ENCODE measurements at places on chromosomes 4 and X. TPM values are rescaled to one million over a fixed set of nuclear protein-coding genes. Genes with fewer than 3 reads are reported as not detected.

NEXMIF gene
- not detected for total RNA-seq

NIPAL1 gene
- total RNA-seq: 0.71 TPM

DNA sequence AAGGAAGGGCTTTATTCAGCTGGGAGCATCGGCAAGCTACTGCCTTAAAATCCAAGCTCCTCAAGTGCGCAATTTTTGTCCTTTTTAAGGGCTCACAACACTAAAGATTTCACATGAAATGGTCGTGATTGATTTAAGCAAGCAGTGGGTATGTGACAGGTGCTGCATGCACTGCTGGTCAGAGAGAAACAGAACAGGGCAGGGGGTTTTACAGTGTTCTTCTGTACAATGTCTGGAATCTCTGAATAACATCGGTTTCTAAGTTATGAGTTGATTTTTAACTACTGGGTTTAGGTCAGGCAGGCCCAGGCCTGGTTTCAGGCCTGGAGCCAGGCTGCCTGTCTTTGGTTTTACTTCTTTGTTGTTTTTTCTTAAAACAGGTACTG, 6.0 kb downstream of the UGT2B17 start:
- no peak for DNase-seq

DNA sequence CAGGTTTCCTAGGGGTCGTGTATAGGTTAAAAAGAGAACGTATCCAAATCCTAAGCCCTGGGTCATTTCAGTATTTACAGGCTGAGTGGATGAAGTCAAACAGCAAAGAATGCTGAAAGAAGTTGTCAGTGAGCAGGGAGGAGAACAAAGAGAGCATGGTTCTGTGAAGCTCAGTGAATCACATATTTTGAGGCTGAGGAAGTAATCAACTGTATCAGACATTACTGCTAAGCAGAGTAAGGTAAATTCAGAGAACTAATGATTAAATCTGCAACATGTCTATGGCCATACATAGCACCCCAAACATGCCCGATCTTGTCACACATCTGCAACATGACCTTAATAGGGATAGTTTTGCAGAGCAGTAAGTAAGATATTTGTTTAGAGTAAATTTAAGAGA, 1130.3 kb downstream of the RAPGEF2 start:
- no peak for DNase-seq

SMARCA1 gene
- total RNA-seq: 42.6 TPM

- DNase-seq: no peak
These were observed 8.5 kb downstream of the PPP1R3F start for GRCh38 chrX:49278081-49278480.

GRCh38 chr4:56240554-56241174, 146.6 kb downstream of the AASDH start:
- DNase-seq: no peak

CORIN gene
- 1.2 TPM for total RNA-seq

GRCh38 chrX:15825936-15826335, 28.7 kb downstream of the AP1S2 start:
- no peak for DNase-seq

FGF2 gene
- 14.6 TPM for total RNA-seq

DNA sequence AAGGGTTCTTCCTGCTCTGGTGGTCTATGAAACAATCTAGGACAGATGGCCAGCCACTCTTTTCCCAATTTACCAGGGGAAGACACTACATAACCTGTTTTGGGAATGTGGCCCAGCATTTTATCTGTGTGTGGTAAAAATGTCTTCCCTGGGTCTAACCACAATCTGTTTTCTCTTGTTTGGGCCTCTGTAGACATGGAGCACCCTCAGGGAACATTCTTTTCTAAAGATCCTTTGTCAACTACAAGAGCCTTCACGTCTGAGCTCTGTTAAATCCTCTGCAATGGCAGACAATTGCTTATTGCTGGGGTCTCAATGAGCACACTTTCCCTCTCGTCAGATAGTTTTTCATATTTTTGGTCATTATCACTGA, 35.5 kb downstream of the PLAC1 start:
- peak; percentile 44 for DNase-seq

PWWP3B gene
- 16.7 TPM for total RNA-seq

RNF128 gene
- 0.26 TPM for total RNA-seq

GRCh38 chr4:1238676-1239000, 10.3 kb downstream of the CTBP1 start:
- no peak for DNase-seq

- no peak for DNase-seq
These were observed 48.4 kb upstream of the PAK3 start for GRCh38 chrX:111047575-111047974.

PRKG2 gene
- 0.06 TPM for total RNA-seq

CT45A10 gene
- total RNA-seq: not detected

GRCh38 chr4:164383058-164383357, 370.9 kb upstream of the SMIM31 start:
- no peak for DNase-seq

CTAG2 gene
- total RNA-seq: not detected

DNA sequence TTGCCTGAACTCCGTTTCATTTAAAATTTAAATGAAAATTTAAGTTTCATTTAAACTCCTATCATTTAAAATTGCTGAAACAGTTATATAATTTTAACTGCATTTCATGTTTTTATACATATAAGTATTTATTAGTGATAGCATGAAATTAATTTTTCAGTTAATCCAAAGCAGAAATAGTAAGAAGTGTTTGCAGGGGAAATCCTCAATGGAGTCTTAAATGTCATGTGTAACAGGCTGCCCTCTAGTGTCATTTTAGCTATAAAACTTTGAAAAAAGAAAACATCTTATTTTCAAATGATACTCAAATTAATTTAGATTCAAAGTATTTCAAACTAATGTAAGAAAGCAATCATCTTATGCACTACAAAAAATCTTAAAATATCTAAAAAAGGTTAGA, 27.2 kb downstream of the TAPT1 start:
- DNase-seq: peak; percentile 20

DNA sequence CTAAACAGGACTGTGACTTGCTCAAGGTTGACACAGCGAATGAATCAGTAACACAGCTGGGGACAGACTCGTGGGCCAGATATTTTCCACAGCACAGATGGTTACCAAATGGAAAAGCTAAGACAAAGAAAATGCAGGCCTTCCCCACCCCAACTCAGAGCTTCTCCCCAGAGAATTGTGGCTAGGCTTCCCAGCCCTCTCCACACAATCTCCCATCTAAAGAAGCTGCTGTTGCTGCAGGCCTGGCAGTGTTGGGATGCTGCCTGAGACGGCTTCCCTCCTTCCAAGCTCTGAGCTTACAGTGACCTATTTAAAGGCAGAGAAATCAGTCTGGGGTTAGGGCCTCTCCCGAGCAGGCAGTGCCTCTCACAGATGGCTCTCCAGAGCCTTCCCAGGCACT, 46.5 kb upstream of the PGRMC1 start:
- peak; percentile 32 for DNase-seq

- no peak for DNase-seq
These were observed 8.3 kb downstream of the GPRIN3 start for GRCh38 chr4:89299153-89299791.

EVC gene
- 168 TPM for total RNA-seq

NAAA gene
- 21.3 TPM for total RNA-seq

TRIM60 gene
- not detected for total RNA-seq

PRR32 gene
- total RNA-seq: not detected

DNA sequence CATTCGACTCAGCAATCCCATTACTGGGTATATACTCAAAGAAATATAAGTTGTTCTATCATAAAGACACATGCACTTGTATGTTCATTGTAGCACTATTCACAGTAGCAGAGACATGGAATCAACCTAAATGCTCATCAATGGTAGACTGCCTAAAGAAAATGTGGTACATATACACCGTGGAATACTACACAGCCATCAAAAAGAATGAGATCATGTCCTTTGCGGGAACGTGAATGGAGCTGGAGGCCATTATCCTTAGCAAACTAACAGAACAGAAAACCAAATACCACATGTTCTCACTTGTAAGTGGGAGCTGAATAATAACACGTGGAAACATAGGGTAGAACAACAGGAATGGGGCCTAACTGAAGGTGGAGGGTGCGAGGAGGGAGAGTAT, 44.9 kb downstream of the TMEM131L start:
- DNase-seq: no peak
